C1 segment of cervical spinal cord (tissue), 14 donors: ENCODE measurements at places on chromosomes 7 and 10.

- DNase-seq = no peak
Observed at GRCh38 chr7:22093001-22093400, 147.3 kb upstream of the CDCA7L start.

- no peak for DNase-seq
Observed at GRCh38 chr7:36711256-36711655, 13.0 kb downstream of the AOAH start.

DNA sequence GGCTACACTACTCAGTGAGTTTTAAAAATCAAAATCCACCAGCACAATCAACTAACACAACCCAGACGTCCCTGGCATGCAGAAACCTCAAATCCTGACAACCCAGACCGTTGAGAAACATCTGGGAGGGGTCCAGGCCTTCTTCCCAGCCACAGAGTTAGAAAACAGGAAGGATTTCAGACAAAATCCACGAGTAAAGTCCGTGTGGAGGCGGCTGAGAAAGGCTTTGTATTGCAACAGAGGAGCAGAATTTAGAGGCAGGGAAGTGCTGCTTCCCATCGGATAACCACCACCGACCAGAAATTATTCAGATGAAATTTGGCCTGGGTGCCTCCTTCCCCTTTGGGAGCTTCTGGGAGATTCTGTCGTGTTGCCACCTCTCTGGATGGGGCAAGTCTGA lies 61.5 kb downstream of the TNS3 start:
- no peak for DNase-seq

- no peak for DNase-seq
Observed at GRCh38 chr7:22894546-22894945, 71.9 kb upstream of the TOMM7 start.

GRCh38 chr10:26593896-26594295 lies 103.6 kb upstream of the PDSS1 start:
- DNase-seq = no peak

GRCh38 chr7:158754746-158755444 lies 50.3 kb upstream of the NCAPG2 start:
- DNase-seq = no peak

GRCh38 chr10:69901022-69901421 lies 99.3 kb downstream of the COL13A1 start:
- DNase-seq = no peak

- no peak for DNase-seq
Observed at GRCh38 chr10:571166-571565, 118.3 kb downstream of the DIP2C start.

GRCh38 chr10:6786579-6787031 lies 206.5 kb upstream of the PRKCQ start:
- DNase-seq = no peak

GRCh38 chr10:97842656-97843280 lies 6.9 kb upstream of the GOLGA7B start:
- no peak for DNase-seq

- DNase-seq = no peak
Observed at GRCh38 chr10:110613341-110613995, 30.7 kb upstream of the RBM20 start.

DNA sequence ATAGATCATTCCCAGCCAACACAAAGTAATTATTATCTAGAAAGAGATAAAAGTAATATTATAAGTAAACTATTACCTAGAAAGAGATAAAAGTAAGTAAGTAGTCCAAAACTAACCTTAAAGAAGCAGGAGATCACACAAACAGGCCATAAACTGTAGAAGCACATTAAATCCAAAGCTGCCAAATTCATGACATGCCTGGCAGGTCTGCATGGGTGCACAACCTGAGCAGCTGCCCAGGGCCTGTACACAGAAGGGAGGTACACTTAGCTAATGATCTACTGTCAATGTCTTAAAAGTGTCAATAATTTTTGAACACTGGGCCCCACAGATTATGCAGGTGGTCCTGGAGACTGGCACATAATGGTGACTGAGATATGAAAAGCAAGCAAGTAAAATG lies 196.5 kb downstream of the GRM8 start:
- no peak for DNase-seq
